ENCODE measurements at places on chromosomes 6 and 20.

- no peak for DNase-seq
Observed at GRCh38 chr20:36004045-36004444, 35.7 kb downstream of the CNBD2 start.

DNA sequence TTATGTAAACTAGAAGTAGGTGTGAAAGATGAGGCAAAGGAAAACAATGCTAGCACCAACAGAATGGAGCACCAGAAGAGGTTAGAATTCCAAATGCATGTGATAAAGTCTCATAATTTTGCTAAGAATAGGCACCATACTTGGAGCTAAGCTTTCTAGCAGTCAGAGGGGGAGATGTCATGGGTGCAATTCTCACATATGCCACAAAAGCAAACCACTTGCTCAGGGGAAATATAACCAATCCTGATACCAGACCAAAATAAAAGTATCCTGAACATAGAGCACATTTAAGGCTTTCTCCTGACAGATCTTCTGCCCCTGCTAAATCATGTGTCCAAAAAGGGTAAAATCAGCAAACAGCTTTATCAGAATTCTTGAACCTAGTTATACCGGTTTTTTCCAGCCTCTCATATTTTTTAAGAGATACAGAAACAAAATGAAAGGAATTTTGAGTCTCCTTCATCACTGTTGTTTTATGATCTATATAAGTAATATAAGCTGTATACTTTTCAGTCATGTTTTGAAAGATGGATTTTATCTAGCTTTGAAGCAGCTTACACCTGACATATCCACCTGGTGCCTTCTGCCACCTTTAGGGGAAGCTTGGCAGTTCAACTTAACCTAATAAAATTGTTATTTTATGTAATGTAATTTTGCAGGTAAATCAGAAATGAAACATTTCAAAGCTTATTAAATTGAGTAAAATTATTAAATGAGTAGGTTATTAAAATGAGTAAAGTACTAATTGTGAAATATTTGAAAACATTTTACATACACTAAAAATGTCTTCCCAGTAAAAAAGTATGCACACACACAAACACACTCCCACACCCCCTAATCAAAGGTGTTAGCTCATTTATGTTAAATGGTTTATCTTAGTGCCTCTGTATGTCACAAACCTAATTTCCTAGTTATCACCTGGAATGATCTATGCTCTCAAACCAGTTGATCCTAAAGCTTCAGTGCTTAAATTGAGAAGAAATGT is 2.8 kb downstream of the SPO11 start:
- DNase-seq: no peak

- no peak for DNase-seq
Observed at GRCh38 chr20:25308083-25308491, 60.2 kb downstream of the PYGB start.

GRCh38 chr6:145213614-145214013 is 521.7 kb downstream of the EPM2A start:
- no peak for DNase-seq

DNA sequence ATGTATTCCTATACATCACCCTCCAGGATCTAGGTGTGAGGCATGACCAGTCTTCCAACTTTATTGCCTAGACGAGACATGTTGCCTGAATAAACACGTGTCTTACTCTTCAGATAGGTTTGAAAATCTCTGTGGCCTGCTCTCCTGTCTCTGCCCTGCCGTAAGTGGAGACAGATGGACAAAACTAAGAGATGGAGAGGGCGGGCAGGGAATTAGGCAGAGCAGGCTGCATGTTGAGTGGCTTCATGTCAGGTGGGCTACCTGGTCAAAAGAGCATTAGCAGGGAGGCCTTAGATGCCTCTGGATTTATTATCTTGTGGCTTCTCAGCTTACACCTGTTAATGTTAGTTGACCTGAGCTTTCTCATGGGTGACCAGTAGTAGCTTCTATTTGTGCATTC is 59.0 kb upstream of the TULP4 start:
- DNase-seq: no peak

DNA sequence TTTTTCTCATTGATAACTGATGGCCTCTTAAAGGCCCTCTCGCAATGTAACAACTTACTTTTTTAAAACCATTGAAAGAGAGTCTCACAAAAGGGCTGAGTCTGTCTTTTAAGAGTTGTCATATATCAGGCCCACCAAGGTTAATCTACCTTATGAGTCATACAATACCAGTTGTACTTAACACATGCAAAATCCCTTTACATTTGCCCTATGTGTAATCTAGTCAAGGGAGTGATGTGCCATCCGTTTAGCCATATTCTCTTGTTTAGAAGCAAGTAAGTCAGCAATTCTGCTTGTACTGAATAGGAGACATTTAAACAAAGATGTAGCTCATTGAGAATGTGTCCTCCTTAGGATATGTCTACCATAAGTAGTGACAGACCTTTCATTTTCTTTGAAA is 143.7 kb downstream of the TENT5A start:
- DNase-seq: no peak

DNA sequence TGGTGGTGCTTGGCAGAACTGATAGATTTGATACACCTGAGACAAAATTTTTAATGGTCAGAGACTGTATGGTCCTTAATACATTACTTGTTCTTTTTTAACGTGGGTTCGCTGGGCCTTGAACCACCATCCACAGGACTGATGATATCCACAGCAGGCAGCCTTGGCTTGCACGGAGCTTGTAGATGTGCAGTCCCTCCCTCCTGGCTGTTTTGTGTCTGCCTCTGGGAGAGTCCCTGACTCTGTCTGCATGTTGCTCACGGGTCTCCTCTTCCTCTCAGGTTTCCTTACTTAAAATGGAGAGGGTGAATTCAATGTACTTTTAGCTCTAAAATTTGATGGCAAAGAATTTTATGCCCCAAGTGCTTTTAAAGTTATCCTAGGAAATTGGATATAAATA is 17.5 kb downstream of the KIF25 start:
- no peak for DNase-seq

DNA sequence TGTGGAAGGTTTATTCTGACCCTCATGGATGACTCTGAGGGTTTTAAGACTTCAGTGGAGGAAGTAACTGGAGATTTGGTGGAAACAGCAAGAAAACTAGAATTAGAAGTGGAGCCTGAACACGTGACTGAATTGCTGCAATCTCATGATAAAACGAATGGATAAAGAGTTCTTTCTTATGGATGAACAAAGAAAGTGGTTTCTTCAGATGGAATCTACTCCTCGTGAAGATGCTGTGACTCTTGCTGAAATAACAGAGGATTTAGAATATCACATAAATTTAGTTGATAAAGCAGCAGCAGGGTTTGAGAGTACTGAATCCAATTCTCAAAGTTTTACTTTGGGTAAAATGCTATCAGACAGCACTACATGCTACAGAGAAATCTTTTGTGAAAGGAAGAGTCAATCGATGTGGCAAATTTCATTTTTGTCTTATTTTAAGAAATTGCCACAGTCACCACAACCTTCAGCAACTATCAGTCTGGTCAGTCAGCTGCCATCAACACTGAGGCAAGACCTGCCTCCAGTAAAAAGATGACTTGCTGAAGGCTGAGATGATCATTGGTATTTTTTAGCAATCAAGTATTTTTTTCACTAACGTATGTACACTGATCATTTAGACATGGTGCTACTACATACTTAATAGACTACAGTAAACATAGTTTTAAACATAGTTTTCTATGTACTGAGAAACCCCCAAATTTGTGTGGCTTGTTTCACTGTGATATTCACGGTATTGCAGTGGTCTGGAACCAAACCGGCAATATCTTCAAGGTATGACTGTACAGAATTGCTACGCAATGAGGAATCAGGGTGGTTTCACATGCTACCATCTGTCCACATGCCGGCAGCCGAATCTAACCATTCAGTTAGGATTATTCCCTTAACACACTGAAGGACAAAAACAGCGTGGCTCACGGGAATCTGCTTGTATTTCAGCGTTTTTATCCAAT is 149.0 kb downstream of the MYB start:
- no peak for DNase-seq

DNA sequence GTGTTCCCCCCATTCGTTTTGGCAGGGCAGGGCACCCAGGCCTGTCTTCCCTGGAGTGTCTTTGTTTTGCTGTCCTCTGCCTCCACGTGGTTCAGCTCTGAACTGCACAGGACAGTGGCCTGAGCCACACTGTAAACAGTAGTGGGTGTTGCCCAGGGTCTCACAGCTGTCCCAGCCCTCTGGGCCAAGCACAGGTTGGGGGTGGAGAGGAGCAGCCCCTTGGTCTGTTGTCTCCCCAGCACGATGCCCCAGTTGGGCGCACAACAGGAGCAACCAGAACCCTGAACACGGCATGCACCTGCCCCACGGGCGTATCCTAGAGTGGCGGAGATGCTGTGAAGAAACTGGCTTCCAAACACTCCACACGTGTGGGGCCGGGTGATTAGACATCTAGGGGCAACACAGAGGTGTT is 14.4 kb downstream of the CCDC167 start:
- peak; percentile 37 for DNase-seq

DNA sequence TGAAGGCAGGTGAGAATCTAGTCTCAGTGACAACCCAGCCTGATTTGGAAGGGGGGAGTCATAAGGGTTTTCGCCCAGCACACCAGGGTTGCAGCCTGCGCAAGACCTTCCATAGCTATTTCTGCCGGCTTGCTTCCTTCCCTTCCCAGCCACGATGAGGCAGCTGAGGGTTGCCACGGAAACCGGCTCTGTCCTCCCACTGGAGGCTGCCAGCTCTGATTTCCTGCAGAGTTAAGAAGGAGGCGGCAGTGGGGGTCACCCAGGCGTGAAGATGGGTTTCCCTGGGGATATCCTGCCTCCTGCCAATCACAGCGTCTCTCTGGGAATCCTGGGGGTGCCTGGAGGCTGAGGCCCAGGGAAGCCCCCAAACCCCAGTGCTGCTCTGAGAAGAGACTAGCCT is 23.1 kb upstream of the KCNB1 start:
- peak; percentile 23 for DNase-seq

DNA sequence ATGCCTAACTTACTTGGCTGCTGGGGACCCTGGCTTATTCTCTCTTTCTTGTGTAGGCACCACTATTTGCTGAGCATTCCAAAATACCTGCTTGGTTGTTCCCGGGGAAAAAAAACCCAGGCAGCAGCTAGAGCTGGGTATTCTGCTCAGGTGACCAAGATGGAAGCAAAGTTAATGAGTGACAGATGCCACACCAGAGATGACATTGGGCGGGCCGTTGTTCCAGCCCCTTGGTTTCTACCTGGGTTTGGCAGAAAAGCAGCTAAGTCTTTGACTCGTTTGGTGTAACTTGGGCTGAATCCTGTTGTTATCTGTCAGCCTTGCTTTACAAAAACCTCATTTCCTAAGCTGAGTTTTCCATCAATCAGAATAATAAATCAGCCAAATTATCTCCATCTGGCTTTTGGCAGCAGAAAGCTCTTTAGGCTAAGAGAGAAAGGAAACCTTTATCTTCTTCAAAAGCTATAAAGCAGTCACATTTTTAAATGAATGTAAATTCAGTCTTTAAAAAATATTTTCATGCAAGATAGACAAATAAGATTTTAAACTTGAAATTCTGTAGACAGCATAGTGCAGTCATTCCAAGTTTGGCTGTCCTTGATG is 202.0 kb upstream of the GMDS start:
- DNase-seq: no peak

DNA sequence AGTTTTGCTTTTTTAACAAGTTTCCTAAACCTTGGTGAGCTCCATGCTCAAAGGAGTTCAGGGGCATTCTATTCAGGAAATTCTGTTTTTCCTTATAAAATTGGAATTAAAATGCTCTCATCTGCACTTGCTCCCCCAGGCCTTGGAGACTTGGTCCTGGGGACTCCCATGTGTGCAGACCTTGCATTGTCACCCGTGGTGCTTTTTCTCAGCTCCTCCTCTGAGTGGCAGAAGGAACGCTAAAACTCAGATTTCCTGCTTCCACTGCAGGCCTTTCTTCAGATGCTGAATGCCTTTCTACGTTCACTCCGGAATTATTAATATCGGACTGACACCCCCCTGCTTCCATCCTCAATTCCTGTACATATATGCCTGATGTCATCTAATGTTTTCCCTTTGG is 248.7 kb upstream of the RREB1 start:
- DNase-seq: no peak

GRCh38 chr6:39268721-39269120 is 39.4 kb upstream of the KCNK5 start:
- no peak for DNase-seq

DNA sequence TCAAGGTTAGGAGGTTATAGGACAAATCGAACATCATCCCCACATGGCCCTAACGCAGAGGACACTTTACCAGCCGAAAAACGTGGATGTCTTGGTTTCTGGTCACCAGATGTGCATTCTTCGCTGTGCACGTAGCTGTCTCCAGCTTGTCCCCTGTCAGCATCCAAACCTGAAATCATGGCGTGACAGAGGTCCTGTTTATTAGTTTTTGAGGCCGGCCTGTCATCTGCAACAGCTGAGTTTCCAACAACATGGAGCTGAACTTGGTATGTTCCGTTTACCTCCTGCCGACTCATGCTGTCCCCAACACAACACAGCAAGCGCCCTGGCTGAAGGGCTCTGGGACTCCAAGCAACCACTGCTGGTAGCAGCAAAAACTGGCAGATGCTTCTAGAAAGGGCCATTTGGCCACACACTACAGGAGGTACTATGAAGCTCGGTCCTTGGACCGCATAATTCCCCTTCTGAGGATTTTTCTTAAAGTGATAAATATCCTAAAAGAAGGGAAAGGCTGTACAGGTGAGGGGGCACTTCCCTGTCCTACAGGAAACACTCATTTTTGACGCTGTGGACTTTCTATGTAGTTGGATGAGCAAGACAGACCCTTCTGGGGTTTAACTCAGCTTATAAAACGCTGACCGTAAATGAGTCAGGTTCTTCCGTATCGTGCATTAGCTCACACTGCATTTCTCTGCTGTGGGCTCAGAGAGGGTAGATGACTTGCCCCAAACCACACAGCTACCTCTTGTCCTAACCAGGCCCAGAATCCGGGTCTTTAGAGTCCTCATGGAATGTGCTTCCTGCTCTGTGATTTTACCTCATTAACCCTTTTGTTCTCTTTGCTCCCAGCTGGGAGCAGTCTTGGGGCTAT is 79.7 kb upstream of the NFATC2 start:
- DNase-seq: no peak

- DNase-seq: no peak
Observed at GRCh38 chr6:148737806-148738205, 9.0 kb upstream of the UST start.
